T follicular helper cell (primary cell): ENCODE measurements at places on chromosomes 5 and 9.

GRCh38 chr9:132792547-132792946, 85.5 kb downstream of the AK8 start:
- no peak for DNase-seq

DNA sequence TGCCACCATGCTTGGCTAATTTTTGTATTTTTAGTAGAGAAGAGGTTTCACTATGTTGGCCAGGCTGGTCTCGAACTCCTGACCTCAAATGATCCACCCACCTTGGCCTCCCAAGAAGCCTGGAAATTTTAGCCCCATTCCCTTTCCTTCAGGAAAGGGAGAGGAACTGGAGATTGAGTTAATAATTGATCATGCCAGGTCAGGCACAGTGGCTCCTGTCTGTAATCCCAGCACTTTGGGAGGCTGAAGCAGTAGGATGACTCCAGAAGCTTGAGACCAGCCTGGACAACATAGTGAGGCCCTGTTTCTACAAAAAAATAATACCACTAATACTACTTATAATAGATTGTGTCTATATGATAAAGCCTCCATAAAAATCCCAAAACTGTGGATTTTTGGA, 124.6 kb downstream of the UNC13B start:
- DNase-seq, result no peak

DNA sequence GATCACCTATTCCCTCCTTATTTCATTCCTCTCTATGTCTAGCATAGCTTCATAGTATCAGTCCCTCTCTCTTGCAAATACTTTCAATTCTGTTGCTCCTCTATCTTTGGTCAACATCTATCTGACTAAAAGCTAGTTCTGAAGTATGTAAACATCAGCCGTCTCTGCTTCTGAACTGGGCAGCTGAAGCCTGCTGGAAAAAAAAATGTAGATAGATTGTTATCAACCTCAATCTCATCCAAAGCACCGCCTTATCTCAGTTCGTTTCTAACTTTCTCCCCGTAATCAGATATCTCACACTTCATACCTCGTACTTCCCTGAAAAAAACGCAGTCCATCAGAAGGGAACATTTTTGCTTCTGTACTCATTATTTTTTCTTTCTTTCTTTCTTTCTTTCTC, 4.5 kb upstream of the SEMA6A start:
- no peak for DNase-seq

- no peak for DNase-seq
Observed at GRCh38 chr9:71634752-71635151, 133.6 kb downstream of the CEMIP2 start.

DNA sequence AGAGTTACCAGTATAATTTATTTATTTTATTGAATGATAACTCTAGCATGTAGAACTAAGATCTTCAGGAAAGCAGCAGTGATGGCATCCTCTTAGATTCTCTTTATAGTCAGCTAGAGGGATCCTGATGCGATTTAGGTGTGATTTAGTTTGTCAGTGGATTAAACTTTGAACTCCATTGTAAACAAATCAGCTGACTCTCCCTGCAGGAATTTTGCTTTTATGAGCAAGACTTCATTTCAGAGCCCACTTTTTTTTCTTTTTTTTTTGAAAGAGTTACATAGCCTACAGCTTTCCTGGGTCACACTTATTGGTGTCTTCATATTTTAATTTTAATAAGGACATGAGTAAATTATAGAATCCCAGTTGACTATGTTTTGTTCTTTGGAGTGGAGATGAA, 93.8 kb upstream of the SEMA6A start:
- DNase-seq, result no peak

DNA sequence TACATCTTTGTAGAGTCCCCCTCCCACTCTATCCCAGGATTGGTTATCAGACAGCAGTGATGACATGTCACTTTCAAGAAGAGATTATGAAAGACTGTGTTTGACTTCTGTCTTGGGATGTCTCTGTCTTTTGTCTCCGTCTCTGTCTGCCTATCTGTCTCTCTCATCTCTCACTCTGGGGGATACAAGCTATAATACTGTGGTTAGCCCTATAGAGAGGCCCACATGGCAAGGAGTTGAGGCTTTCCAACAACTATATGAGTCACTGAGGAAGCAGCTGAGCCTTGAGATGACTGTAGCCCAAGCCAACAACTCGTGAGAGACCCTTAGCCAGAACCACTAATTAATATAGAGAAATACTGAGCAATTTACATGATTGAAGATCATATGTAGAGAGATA, 284.8 kb downstream of the PDE4D start:
- no peak for DNase-seq
